ENCODE measurements at places on chromosomes 5 and 9.

DNA sequence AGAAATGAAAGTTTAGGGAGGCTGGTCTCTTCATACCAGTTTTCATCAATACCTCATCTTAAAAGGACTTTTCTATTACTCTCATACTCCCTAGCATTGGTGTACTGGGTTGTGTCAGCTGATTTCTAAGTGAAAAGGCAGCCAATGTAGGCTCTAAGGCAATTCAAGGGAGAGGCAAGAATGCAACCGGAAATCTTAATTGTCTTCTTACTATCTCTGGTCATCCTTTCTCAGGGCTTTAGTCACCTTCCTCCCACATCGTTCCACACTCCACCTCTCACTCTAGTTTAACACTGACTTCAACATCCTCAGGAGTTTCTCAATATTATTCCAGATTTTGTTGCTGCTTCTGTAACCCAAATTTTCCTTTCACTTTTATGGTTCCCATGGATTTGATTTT, 281.8 kb upstream of the RFX3 start:
- no peak for DNase-seq

DNA sequence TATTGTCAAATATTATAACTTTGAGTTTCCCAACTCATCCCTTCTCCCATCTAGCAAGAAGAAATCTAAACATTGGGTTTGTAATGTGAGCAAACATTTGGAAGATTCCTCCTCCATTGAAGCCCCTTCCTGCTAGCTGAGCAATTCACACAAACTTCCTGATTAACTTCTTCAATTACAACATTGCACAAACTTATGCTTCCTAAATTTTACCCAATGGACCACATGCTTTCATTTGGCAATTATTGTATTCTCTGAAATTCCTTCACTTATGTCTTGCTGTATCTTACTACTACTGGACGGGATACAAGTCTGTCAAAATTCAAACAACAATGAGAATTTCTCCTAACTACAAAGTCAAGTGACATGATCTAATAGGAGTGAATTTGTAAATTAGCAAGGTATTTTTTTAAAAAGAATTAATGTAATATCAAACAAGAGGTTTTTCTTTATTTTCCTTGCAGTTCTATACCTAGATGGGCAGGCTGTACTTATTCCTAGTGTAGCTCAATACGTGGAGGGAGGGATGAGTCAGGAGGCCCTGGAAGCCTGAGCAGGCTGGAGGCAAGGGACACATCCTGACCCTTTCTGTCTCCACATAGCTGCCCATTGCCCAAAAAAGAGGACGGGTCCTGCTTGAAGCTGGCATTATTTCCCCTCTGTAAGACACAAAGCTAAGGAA, 11.8 kb upstream of the IFNW1 start:
- DNase-seq: no peak

- DNase-seq: no peak
Observed at GRCh38 chr5:72634444-72634843, 127.2 kb upstream of the ZNF366 start.

DNA sequence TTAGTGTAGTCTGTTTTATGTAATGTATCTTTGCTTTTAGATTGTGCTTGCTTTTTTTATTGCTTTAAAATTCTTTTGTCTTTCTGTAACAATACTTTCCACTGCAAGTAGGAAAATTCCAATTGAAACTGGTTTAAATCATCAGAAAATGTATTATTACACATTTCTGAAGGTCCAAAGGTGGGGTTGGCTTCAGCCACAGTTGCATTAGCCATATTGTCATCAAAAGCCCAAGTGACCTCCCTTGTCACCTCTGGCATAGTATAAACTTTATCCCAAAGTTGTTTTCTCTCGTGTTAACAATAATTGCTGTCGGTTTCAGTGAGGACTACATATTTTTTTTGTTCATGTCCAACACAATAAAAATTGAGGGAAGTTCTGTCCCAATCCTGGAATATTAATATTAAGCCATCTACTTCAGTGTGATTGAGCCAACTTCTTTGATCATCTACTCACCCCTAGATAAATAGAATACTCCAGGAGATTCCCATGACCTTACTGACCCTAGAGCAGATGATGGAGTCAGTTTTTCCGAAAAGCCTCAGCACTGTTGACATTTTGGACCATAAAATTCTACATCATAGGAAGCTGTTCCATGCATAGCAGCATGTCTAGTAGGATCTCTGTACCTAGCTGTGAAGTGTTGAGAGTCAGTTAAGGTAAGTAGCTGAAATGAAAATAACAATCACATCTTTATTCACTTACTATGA, 52.4 kb upstream of the MACIR start:
- no peak for DNase-seq

DNA sequence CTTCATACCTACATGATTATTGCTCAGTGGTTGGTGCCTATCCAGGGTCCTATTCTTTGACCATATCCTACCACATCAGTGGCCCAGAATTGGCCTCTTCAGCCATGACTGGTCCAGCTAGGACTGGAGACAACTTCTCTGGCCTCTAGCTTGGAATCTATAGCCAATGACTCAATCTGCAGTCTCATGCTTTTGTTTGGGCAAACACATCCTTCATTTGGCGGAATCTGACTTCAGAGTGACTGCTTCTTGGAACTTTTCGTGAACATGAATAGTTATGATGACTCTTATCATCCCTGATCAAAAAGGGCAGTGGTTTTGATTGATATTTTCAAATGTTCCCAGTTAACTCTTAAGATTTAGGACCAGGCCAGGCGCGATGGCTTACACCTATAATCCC, 134.1 kb downstream of the PAPPA start:
- DNase-seq: no peak

DNA sequence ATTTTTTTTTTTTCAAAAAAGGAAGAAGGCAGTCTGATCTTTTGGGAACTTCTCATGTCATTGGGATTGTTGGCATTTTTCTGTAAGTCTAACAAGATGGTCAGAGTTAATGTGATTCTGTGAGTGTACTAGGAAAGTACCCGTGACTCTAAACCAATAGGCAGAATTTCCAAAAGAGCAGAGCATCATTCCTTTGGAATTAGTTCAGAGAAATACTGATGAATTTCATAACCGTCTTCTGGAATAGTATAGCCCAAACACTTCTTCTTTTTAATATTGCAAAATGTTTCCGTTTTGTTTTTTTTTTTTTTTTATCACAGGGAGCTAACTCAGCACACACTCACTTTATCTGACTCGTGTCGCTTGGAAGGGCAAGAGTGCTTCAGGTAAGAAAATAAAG, 407.4 kb downstream of the DTWD2 start:
- no peak for DNase-seq

DNA sequence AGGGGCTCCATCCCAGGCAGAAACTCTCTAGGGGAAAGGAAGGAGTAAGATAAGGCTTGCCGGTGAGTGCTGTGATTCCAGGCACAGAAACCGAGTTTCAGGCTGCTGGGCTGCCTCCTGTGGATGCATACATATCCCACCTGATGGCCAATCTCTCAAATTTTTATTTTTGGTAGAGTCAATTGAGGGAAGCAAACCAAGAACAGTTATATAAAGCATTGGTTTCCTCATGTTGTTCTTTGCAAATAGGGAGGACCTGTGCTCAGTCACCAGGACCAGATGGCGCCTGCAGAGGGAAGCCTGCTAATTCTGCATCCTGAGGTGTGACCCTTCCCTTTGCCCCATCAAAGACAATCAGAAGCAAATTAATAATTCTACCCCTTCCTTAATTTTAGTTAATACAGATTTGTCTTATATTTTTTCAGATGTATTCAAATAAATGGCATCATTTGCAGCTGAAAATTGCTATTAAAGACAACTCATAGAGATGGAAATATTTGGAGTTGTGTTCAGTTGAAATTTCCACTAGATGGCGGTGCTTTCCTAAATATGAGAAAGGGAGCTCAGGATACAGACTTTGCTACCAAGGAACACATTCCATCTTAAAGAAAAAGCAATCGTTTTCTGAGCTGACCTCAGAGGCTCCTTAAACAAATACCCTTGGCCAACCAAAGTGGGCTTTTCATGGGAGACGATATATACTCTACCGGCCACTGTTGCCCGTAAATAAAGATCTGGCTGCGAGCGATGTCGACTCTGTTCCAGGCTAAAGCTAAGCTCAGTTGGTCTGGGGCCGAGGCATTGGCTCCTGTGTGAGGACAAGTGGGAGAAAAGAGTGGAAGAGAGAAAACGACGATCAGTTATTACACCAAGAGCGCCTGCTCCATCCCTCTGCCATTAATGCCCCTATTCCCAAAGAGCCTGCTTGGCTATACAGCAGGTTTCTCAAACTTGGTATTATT, 225.7 kb upstream of the KLF9 start:
- DNase-seq: no peak

- no peak for DNase-seq
Observed at GRCh38 chr5:54704333-54704732, 186.8 kb downstream of the SNX18 start.

GRCh38 chr5:175383350-175383749, 60.6 kb downstream of the DRD1 start:
- DNase-seq: no peak

DNA sequence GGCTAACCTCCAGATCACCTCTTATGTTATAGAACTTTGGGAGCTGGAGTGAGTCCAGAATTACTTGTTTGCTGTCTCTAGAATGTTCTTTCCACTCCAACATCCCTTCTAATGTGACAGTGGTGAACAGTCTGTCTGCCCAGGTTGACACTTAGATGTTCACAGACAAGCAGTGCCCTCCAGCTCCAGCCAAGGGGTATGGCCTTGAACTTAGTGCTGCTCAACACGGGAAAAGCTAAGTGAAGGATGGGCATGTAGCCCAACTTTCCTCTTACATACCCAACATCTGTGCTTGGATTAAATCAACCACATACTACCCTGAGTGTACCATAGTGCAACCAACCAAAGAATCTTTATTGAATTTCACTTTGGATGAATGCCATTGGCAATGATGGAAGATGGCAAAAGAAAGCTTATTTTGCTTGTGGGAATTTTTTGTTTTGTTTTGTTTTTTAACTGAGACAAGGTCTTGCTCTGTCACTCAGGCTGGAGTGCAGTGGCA, 201.2 kb downstream of the NXNL2 start:
- DNase-seq: no peak

- DNase-seq: no peak
Observed at GRCh38 chr5:144598451-144599068, 427.9 kb downstream of the KCTD16 start.

DNA sequence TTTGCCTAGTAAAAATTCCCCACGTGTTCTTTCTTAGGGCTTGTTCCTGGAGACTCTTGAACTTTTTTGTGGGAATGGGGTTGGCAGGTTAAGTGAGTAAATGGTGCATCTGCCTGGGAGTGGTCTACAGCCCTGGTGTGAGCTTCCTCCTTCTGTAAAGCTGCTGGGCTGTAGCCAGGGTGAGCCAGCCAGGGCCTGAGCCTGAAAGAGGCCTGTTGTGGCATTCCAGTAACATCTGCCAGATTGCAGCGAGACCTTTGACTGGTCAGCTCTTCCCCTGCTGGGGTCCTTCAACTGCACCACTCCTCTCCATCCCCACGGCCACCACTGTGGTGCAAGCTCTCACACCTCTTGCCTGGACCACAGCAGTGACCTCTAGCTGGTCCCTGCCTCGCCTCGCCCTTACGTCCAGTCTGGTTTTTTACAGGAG, 47.5 kb downstream of the SLC22A5 start:
- no peak for DNase-seq

- DNase-seq: no peak
Observed at GRCh38 chr9:13975611-13976290, 338.2 kb downstream of the NFIB start.

DNA sequence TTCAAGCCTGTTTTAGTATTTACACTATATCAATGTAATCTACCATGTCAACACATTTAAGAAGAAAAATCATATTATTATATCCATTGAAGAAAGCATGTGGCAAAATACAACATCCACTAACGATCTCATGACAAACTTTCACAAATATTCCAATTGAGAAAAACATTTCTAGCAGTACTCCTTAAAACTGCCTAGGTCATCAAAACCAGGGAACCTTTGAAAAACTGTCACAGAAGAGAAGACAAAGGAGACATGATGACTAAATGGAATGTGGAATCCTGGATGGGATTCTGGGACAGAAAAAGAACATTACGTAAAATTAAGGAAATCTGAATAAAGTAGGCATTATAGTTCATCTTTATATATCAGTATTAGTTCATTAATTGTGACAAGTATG, 1091.3 kb upstream of the CDH6 start:
- DNase-seq: no peak

- DNase-seq: no peak
Observed at GRCh38 chr9:69898714-69899209, 78.1 kb downstream of the CFAP95 start.

GRCh38 chr5:142841511-142842265, 71.5 kb downstream of the ARHGAP26 start:
- no peak for DNase-seq

DNA sequence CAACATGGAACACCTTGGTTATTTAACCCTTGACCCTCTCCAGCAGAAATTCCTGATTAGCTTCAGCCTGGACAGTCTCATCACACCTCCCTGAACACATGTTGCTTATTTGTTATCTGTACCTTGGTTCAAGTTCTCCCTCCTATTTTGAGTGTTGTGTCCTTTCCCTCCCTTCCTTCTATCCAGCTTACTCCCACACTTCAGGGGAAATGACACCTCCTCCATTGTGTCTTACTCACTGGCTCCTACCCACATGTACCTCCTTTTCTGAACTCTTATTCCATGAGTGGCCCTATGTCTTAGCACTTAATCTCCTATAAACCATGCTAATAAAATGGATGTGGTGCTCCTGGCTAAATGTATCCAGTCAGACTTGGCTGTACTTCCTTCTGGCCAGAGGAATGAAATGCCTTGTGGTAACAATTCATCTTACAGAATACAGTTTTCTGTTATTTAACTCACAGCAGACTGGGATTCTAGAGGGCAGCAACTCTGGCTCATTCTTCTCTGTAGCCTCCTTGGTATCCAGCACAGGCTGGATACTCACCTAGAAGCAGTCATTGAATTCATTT, 11.2 kb downstream of the LIX1 start:
- DNase-seq: no peak

DNA sequence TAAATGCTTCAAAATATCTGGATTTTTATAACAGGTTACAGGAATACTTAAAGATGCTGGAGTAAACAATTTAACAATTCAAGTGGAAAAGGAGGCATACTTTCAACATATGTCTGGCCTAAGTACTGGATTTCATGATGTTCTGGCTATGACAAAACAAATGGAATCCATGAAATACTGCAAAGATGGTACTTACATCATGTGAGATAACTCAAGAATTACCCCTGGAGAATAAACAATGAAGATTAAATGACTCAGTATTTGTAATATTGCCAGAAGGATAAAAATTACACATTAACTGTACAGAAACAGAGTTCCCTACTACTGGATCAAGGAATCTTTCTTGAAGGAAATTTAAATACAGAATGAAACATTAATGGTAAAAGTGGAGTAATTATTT, 35.6 kb downstream of the SLC30A5 start:
- DNase-seq: no peak

GRCh38 chr5:110115503-110115902, 425.8 kb downstream of the MAN2A1 start:
- no peak for DNase-seq

DNA sequence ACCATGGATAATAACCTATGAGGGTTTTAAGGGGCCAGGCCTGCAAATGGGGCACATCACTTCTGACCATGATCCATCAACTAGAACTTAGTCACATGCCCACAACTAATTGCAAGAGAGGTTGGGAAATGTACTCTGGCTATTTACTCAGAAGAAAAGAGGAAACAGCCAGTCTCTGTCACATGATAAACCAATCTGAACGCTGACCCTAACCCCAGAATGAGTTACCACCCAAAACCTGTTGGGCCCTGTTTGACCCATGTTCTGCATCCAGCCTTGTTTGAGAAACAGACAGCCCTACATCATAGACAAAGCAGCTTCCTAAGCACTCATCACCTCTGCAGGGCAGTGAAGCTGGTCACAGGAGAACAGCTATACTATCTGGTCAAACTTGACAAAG, 5.8 kb downstream of the MACROH2A1 start:
- no peak for DNase-seq
